ENCODE measurements at places on chromosomes 6 and 20.

DNA sequence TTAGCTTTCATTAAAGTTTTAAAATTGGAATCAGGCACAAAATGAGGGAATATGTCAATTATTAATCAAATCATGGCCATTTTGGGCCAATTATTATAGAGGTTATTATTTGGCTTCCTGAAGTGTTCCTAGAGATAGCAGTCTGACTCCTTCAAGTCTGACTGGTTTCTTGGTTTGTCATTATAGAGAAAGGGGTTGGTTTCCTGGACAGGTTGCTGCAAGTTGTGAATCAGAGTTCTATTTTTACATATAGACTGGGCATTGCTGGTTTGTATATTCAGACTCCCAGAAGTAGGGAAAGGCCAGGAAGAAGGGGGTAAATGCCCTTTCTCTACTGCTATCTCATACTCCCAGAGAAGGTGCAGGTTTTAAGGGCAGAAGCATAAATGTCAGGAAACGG, 121.4 kb upstream of the CEP162 start:
- DNase-seq, result no peak

DNA sequence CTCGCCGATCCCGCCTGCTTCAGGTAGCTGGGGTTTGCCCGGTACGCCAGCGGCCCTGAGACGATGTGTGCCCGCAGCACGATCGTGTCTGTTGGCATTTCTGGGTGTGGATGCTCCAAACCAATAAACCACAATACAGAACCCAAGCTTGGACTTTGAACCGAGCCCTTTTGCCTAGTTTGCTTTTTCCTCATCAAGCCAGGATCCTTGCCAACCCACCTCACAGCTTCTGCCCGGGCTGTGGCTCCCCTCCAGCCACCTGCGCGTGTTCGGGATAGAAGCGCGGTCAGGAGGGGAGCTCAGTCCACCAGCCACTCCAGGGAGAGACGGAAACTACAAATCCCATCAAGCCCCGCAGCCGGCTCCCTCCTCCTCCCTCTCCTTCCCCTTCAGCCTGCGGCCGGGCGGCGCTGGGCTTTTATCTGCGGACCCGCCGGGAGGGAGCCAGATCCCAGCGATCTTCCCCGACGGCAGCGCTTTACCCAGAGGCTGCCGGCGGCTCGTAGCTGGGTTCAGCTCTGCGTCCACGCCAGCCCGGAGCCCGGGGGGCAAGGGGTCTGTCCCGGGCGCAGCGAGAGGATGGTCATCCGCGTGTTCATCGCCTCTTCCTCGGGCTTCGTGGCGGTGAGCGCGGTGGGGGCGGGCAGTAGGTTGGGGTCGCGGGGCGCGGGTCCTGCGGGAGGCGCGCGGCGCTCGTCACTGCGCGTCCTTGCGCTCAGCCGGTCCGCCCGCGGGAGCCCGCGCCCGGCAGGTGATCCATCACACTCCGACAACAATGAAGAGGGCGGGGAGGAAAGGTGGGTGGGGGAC, at the start of gene SH3BGRL2:
SH3BGRL2 (plus strand) TSS at position 447 of the 810 bp plus-strand sequence; CDS start at position 580, 133 bp downstream.
- DNase-seq, result peak; percentile 91

DNA sequence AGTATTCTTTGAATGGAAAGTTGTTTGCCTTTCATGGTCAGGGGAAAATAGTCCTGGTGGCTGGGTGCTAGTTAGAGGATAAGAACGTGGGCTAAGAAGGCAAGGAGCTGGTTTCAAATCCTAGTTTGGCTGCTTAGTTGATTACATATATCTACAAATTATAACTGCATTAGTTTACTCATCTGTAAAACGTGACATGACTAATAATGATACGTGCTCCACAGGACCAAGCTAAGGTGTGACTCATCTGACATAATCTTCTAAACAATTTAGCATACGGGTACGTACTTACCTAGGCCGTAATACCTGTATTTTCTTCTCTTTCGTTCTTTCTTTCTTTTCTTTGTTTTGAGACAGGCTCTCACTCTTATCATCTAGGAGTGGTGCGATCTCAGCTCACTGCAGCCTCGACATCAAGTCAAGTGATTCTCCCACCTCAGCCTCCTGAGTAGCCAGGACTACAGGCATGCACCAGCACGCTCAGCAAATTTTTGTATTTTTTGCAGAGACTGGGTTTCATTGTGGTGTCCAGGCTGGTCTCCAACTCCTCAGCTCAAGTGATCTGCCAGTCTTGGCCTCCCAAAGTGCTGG, 1274.2 kb upstream of the GJE1 start:
- DNase-seq, result no peak

- DNase-seq, result no peak
Observed at GRCh38 chr6:169921217-169921616, 169.8 kb downstream of the ERMARD start.

- no peak for DNase-seq
Observed at GRCh38 chr6:139699335-139699734, 324.9 kb upstream of the CITED2 start.
